HFFc6 (cell line): ENCODE measurements at places on chromosomes 5 and 9. TPM values are rescaled to one million over a fixed set of nuclear protein-coding genes. Genes with fewer than 3 reads are reported as not detected.

DNA sequence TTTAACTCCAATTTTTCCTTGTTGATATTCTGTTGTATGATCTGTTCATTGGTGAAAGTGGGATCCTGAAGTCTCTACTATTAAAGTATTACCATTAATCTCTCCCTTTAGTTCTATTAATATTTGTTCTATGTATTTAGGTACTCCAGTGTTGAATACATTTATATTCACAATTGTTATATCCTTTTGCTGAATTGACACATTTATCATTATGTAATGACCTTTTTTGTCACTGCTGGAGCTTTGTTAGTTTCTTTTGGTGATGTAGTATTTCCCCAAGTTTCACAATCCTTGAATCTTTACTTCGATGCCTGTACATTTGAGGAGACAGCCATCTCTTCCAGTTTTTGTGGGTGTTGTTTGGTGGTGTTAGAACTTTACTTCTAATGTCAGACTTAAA lies 53.7 kb upstream of the PPP3R2 start:
- no peak overlapping the region for H3K27ac ChIP-seq
- no peaks in the 10 kb centered on the region for H3K4me1 ChIP-seq
- H3K27me3 ChIP-seq, result no peaks in the 10 kb centered on the region

DNA sequence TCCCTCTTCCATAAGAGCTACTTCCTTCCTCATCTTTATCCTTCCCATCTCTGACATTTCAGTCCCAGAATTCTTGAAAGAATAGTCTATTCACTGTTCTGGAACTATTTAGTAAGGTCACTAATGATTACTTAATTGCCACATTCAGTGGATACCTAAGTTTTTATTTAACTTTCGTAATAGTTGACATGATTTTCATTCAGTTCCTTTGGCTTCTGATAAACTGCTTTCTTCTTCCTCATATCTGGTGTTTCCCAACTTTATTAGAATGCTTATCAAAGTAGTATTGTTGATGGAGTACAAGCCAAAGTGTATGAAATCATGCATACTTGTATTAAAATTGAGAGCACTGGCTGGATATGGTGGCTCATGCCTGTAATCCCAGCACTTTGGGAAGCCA lies 10.8 kb downstream of the UBE2D2 start:
- no peaks in the 10 kb centered on the region; the same call in 1 of the 2 replicates for H3K27me3 ChIP-seq
- H3K4me3 ChIP-seq, result no peak overlapping the region
- peaks cover 53% of the 10 kb centered on the region for H3K4me1 ChIP-seq
- H3K36me3 ChIP-seq, result no peaks in the 10 kb centered on the region
- no peak for DNase-seq
- peak overlapping the region; percentile 10 for H3K27ac ChIP-seq

Gene HTR4
- total RNA-seq, result not detected in 3 replicates

GRCh38 chr9:123622711-123623241 lies 266.8 kb downstream of the CRB2 start:
- peaks cover 4% of the 10 kb centered on the region; the same call in 1 of the 2 replicates for H3K36me3 ChIP-seq
- H3K27ac ChIP-seq, result no peak overlapping the region
- H3K4me3 ChIP-seq, result no peak overlapping the region
- H3K27me3 ChIP-seq, result peaks cover 3% of the 10 kb centered on the region; the same call in 1 of the 2 replicates

GRCh38 chr5:89302102-89302891 lies 419.3 kb upstream of the MEF2C start:
- H3K4me1 ChIP-seq, result peaks cover 6% of the 10 kb centered on the region; the same call in 1 of the 2 replicates
- H3K36me3 ChIP-seq, result no peaks in the 10 kb centered on the region
- no peak for DNase-seq
- H3K27ac ChIP-seq, result no peak overlapping the region

Gene ARID3C
- not detected in 3 replicates for total RNA-seq

GRCh38 chr9:83429229-83429628 lies 109.0 kb downstream of the FRMD3 start:
- H3K36me3 ChIP-seq, result no peaks in the 10 kb centered on the region; the same call in none of the 2 replicates
- no peak for DNase-seq
- H3K27me3 ChIP-seq, result peaks cover 2% of the 10 kb centered on the region; the same call in 1 of the 2 replicates
- no peak overlapping the region; the same call in 1 of the 2 replicates for H3K27ac ChIP-seq

DNA sequence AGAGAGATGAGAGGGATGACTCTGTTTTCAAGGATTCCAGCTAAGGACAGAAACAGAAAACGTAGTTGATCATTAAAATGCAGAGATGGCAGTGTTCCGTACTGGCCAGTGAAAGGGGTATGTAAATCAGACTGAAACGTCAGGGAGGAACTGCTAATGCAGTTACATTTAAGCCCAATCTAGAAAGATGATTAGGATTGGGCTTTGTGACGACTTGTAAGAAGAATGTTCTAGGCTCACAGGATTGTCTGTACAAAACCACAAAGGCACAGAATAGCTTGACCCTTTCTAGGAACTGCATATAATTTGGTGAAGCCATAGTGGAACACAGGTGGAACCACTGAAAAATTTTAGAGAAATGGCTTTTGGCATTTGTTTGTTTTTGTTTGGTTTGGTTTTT lies 55.6 kb upstream of the TESK1 start:
- no peak overlapping the region for H3K4me3 ChIP-seq
- no peak for DNase-seq
- H3K27ac ChIP-seq, result no peak overlapping the region; the same call in 1 of the 2 replicates
- H3K27me3 ChIP-seq, result peaks cover 8% of the 10 kb centered on the region
- H3K36me3 ChIP-seq, result peaks cover 63% of the 10 kb centered on the region
